ENCODE measurements at places on chromosomes 7 and 10.

GRCh38 chr10:70898687-70899086 lies 10.3 kb upstream of the PCBD1 start:
- no peak for DNase-seq

DNA sequence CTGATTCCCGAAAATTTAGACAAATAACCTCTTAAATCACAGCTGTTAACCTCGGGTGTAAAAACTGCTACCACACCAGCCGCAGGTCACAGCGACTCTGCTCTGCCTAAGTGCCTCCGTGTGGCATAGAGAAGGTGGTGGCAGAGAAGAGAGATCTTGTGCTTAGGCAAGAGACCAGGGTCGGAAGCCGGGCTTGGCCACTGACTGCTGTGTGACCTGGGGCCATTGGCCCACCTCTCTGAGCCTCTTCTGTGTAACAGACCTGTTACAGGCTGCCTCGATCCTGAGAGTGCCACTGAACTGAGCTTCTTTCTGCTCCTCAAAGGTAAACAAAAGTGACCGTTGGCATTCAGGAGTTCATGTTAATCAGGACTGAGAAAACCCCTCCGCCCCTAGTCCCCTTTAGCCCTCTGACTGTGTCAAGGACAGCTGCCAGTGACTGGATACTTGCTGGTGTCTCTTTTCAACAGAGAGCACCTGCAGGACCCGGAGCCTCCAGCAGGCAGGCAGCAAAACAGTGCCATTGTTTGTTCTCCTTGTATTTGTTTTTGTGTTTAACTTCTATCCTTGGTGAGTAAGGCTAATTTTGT lies 36.5 kb downstream of the ZMIZ1 start:
- no peak for DNase-seq

DNA sequence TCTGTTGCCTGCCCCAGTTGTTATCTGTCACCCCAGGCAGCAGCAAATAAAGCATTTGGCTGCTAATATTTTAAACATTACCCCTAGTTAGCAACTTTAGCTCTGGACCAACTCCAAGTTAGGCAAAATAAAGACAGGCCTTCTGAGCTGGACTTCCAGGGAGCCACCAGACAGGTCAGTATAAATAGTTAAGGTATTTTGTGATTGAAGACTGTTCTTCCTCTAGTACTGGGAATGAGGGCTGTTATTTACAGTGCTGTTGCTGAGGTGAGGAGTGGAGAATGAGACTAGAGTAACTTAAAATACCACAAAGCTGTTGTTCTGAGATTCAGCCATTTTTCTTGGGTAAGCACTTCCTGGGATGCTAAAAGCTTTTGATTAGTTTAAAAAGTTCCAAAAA lies 40.1 kb downstream of the ZNF518A start:
- no peak for DNase-seq

GRCh38 chr10:4650582-4650981 lies 175.4 kb upstream of the AKR1E2 start:
- DNase-seq: peak; percentile 47

- no peak for DNase-seq
Measured at GRCh38 chr7:139118805-139119485, 9.4 kb upstream of the ZC3HAV1 start.

DNA sequence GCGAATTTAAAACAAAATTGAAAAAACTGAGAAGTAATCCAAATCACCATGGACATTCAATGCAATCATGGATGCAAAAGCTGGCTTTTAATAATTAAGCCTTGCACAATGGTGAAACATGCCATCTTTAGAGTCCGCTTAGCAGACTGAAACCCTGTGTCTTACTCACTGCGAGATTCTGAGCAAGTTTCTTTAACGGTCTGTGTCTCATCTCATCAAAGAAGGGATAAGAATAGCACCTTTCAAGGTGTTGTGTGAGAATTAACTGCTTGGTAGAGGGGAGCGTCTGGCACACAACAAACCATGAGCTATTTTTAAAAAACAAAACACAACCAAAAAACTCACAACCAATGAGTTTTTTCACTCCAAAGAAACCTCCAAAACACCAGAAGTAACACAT lies 21.4 kb downstream of the ACBD7 start:
- DNase-seq: no peak

- DNase-seq: no peak
Measured at GRCh38 chr10:123134915-123135414, 805 bp upstream of the HMX3 start.

Measured in AG09319 (cell line).